ENCODE measurements at places on chromosomes 7 and 10.

GRCh38 chr10:121243609-121244241 is 354.5 kb downstream of the FGFR2 start:
- DNase-seq = no peak

- no peak for DNase-seq
These were observed 586 bp downstream of the GCK start for GRCh38 chr7:44188480-44189225.

GRCh38 chr10:118840071-118840775 is 85.5 kb upstream of the CACUL1 start:
- DNase-seq = no peak

DNA sequence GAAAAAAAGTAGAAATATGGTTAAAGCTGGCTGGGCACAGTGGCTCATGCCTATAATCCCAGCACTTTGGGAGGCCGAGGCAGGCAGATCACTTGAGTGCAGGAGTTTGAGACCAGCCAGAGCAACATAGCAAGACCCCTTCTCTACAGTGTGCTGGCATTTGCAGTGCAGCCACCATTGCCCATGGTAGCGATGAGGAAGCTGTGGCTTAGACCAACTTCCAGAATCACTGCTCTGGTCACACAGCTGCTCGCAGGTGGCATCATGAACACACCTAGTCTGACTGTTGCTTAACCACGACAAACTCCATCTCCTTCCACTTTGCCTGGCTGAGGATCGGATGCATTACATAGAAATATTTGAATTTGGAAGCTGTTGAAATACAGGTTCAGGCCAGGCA is 137.1 kb downstream of the CUX1 start:
- no peak for DNase-seq

GRCh38 chr10:112912410-112912928 is 37.6 kb upstream of the TCF7L2 start:
- no peak for DNase-seq

DNA sequence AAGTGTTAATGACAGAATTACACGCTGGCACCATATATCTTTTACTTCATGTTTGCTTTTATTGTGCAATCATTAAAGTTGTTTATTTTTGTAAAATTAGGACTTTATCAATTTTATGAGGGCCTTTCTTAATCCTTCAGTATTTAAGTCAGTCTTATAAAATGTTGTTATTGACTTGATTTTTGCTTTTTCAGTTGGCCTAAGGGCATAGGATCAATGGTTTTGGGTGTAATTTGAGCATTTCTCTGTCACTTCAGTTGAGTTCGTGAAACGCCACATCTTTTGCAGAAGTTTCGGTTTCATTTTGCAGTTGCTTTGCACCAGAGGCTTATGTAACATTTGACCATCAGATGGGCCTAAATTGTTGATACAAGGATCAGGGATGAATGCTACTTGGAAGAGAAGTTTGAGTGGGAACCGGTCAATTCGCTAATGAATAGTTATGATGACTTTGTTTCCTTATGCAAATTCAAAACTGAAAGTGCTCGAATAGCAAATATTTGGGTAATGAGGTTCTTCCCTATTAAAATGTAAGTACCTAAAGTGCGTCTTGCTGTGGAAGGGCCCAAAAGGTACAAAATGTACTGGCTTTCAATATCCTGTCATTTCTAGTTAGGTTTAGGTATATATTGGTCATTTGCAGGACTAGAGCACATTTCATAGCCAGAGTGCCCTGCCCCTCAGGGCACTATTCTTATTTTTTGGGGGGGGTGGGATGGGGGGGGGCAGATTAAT is 340.9 kb downstream of the LRMDA start:
- DNase-seq = no peak

DNA sequence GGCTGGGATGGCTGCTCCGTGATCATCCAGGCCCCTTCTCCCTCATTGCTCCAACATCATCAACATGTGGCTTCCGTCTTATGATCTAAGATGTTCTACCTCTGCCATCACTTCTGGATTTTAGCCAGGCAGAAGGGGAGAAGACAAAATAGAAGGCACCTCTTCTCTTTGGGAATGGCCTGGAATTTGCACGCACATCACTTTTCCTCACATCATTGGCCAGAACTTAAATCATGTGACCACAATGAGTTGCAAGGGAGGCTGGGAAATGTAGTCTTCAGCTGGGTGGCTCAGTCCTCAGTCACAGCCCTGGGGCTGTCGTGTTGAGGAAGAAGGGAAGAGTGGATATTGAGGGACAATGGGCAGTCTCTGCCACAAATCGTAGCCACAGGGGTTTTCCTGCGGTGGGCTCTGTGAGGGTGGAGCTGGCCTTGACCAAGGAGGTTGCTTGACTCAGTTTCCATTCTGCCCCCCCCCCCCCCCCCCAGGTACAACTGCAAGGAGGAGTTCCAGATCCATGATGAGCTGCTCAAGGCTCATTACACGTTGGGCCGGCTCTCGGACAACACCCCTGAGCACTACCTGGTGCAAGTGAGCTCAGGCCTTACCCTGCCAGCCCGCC is 50.3 kb downstream of the PALD1 start:
- no peak for DNase-seq

- no peak for DNase-seq
These were observed 13.2 kb downstream of the OSBPL3 start for GRCh38 chr7:24966802-24967201.

- DNase-seq = no peak
These were observed 6.7 kb downstream of the SKAP2 start for GRCh38 chr7:26857506-26858240.

GRCh38 chr7:24417526-24418120 is 133.6 kb downstream of the NPY start:
- no peak for DNase-seq

DNA sequence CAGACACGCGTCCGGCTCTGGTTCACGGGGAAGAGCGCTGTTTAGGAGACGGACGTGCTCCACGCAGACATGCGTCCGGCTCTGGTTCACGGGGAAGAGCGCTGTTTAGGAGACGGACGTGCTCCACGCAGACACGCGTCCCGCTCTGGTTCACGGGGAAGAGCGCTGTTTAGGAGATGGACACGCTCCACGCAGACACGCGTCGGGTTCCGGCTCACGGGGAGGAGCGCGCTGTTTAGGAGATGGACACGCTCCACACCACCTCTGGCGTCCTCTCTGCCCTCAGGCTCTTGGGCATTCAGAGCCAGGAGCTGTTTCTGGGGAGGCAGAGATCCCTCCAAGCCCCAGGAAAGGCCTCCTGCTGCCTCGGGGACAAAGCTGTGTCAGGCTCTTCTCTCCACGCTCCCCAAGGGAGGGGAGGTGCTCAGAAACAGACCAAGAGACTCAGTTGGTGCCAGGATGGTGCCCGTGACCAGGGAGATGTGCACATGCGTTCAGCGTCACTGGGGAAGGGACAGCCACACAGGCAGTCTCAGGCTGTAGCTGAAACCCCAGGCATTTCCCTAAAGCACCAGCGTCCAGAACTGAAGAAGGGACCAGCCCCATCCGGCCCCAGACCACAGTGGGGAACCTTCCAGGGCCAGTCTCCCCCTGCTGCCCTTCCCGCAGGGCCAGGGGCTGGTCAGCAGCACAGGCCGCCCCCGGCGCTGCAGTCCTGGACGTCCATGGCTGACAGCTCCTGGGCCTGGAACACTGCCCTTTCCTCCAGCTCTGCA is 175.6 kb downstream of the ELFN1 start:
- DNase-seq = no peak

DNA sequence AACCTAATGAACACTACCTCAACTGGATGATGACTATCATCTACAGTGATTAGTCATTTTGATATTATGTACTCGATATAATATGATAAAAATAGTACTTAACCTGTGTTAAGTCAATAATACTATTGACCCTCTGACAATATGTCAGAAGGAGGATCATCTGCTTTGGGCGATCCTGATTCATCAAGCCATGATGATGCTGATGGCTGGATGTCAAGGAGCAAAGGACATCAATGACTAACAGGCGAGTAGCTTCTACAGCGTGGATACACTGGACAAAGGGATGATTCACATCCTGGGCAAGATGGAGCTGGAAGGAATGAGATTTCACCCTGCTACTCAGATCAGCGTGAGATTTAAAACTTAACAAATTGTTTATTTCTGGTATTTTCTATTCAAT is 94.4 kb upstream of the SKAP2 start:
- no peak for DNase-seq

All from T follicular helper cell (primary cell).